NCI-H510A (cell line): ENCODE measurements at places on chromosomes 11 and 22.

- DNase-seq = no peak
Observed at GRCh38 chr22:40203572-40203971, 25.8 kb downstream of the TNRC6B start.

DNA sequence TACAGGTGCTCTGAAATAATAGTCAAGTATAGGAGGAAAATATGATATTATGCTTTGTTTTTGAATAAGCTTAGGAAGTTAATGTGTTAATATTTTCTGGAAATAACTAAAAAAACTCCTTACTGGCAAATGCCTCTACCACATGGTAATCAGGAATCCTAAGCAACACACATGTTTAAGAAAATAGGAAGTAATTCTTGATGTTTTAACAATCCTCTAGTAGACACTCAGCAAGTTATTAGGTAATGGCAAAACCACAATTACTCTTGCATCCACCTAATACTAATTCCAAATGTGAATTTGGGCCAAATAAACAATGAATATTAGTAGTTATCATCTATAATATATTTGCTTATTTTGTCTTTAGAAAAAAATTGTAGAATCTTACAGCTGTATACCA is 53.6 kb downstream of the SLC35F2 start:
- no peak for DNase-seq

DNA sequence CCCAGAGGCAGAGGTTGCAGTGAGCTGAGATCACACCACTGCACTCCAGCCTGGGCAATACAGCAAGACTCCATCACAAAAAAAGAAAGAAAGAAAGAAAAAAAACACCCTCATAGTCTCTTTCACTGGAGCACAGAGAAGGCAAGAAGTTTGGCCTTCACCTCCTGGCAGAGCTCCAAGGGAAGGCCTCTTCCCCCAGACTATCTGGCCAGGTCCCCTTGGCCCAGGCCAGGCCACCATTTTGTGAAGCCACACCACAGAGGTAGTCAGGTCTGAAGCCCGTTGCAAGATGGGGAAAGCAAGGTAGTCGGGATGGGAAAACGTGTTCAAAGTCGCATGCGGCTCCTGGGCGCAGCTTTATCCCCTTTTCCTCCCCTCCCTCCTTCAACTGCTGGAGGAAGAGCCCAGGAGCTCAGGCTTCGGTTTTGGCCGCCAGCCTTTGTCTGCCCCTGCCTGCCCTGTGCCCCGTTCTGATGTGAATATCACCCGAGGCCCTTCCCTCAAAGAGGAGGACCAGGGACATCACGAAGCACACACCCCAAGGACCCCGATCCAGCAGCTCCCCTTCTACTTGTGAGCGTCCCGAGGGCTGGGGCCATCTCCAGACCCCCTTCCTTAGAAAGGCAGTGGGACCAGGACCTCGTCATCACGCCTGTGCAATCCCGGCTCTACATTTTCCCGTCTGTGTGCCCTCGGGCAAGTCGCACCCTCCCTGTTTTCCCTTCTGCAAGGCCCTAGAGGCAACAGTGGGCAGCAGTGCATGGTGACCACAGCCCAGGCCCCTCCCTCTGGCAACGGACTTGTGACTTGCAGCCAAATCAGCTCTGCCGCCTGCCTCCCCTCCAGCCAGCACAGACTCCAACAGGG is 17.7 kb downstream of the CABP7 start:
- no peak for DNase-seq

- DNase-seq = no peak
Observed at GRCh38 chr22:39851606-39852315, 41.8 kb downstream of the ENTHD1 start.
